ENCODE measurements at places on chromosomes 6 and 20. TPM values are rescaled to one million over a fixed set of nuclear protein-coding genes. Genes with fewer than 3 reads are reported as not detected.

DNA sequence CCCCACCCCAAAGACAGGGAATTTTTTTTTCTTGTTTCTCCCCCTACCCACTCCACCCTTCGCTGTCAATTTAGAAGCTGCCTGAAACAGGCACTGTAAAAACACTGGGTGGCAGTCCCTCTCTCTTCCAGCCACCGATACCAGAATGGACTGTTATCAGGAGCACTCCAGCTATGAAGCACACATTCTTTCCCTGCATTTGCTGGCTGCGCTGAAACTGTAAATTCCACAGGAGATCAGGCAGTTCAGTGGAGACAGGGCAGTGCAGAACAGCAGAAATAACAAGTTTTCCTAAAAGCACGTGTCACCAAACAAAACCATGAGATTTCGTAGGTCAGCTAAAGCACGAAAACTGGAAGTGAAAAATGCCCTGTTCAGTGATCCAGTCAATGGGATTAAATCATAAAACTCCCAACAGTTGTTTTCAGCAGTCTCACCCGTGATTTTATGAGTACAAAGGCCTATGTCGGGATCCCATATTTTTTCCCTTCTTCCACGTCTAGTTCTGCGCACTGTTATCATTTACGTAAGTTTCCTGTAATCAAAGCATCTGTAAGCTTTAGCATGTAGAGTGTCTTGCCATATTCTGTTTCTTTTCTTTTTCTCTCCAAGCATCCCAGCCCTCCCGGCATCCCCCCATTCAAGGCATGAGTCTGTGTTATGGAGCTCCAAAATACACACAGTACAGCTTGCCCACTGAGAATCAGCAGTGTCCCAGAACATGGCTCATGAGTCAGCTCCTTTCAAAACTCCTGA lies 359.9 kb upstream of the EPHA7 start:
- peak; percentile 28 for DNase-seq

Gene SLC25A27
- 69.6 TPM for polyA plus RNA-seq

DNA sequence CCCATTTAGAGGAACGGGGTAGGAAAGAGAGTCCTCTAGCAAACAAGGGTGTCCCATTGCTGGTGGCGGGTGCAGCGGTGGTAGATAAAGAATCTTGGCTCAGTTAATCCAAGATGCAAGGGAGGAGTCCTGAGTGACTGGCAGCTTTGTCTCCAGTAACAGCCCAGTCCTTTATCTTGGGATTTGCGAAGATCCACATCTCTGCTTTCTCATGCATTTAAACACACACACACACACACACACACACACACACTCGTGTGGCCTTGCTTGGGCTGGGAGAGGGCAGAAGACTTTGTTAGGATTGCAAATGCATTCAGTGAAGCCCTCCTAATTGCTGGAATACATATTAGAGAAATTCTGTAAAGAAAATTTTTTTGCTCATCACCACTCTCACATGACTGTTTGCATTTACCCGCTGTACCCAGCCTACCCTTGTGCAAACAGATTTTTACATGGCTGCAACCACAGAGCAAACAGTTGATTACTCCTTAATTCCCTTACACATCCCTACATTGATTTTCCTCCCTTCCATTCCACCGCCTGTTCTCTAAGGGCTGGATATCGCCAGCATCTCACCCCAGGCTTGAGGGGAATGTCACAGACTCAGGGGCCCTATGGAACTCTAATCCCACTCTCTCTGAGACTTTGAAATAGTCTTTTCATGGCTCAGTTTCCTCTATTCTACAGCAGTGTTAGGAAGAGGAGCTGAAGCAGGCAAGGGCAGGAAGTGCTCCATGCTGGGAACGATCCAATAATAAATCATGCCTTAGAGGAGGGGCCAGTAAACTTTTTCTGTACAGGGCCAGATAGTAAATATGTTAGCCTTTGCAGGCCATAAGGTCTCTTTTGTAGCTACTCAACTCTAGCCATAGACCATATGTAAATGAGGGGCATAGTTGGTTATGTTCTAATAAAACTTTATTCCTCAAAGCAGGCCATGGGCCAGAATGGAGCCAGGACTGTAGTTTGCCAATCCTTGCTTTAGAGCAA lies 3.5 kb downstream of the C6orf132 start:
- no peak for DNase-seq

- no peak for DNase-seq
Measured at GRCh38 chr6:39301606-39302005, 12.6 kb downstream of the KCNK17 start.

DNA sequence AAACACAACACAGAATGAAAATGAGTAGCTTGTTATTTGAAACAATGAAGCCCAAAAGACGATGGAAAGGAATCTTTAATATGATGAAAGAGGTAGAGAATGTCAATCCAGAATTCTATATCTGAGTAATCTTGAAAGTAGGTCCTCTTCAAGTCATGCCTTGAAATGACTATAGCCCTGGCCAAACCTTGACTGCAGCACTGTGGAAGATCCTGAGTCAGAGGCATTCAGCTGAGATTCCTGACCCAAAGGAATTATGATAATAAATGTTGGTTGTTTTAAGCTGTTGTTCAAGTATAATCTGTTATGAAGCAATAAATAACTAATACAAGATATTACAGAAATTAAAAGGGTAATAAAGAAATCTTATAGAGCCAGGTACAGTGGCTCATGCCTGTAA lies 64.8 kb downstream of the IBTK start:
- no peak for DNase-seq

- no peak for DNase-seq
Measured at GRCh38 chr6:152271776-152272464, 365.2 kb downstream of the SYNE1 start.
